ENCODE measurements at places on chromosomes 4 and X.

- peaks cover 6% of the 10 kb centered on the region for H3K4me1 ChIP-seq
- no peak overlapping the region for H3K27ac ChIP-seq
- no peak overlapping the region for H3K4me3 ChIP-seq
- H3K36me3 ChIP-seq: peaks cover 37% of the 10 kb centered on the region
- DNase-seq: no peak
Measured at GRCh38 chr4:71011451-71011850, 18.0 kb downstream of the DCK start.

GRCh38 chr4:181702864-181703495, 540.2 kb upstream of the TENM3 start:
- no peaks in the 10 kb centered on the region for H3K27me3 ChIP-seq
- DNase-seq: no peak
- no peak overlapping the region for H3K27ac ChIP-seq
- H3K36me3 ChIP-seq: no peaks in the 10 kb centered on the region

- H3K27ac ChIP-seq: no peak overlapping the region
- no peaks in the 10 kb centered on the region for H3K4me1 ChIP-seq
- H3K4me3 ChIP-seq: no peak overlapping the region
- no peaks in the 10 kb centered on the region for H3K27me3 ChIP-seq
- no peaks in the 10 kb centered on the region for H3K36me3 ChIP-seq
Measured at GRCh38 chrX:29952016-29952415, 263.3 kb upstream of the MAGEB2 start.

DNA sequence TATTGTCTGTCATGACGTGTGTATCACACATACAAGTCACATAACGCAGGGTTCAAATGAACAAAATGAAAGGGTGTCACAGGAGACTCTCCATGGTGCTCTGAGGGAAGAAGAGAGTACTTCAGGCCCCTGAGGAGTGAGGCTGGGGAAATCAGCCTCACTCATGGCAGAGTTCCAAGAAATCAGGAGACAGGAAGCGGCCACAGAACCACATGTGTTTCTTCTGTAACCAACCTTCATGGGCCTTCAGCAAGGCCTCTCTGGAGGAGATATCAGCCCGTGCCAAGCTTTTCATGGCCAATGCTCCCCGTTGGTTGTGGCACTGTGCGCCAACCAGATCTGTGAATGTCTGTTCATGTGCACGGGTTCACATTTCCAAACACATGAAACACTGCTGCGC, 76.0 kb downstream of the NAT8L start:
- H3K4me1 ChIP-seq: peaks cover 8% of the 10 kb centered on the region
- H3K27ac ChIP-seq: no peak overlapping the region
- DNase-seq: no peak
- H3K4me3 ChIP-seq: no peak overlapping the region

DNA sequence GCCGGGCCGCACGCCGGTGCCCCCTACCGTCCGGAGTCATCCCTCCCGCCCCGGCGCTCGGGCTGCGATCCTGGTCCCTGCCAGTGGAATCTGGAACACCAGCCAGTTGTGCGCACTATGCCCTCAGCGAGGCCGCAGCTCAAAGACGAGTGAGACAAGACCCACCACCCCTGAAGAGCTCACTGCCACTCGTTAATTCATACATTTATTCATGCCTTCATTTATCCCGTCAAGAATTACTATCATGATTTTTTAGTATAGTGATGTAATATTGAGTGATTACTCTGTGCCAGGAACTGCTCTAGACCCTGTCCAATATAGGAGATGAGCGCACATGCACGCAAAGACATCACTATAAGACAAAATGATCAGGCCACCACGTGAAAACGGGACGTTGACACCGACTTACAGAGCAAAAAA, 247 bp upstream of the PPA2 start:
- peak overlapping the region; percentile 98 for H3K27ac ChIP-seq
- no peak for DNase-seq
- H3K4me1 ChIP-seq: peaks cover 4% of the 10 kb centered on the region
- H3K27me3 ChIP-seq: no peaks in the 10 kb centered on the region
- peak overlapping the region; percentile 92 for H3K4me3 ChIP-seq
- H3K36me3 ChIP-seq: no peaks in the 10 kb centered on the region

- DNase-seq: no peak
- no peak overlapping the region for H3K4me3 ChIP-seq
- H3K36me3 ChIP-seq: no peaks in the 10 kb centered on the region
- no peaks in the 10 kb centered on the region for H3K27me3 ChIP-seq
Measured at GRCh38 chr4:43339435-43339834, 446.9 kb downstream of the GRXCR1 start.

- H3K27me3 ChIP-seq: peaks cover 8% of the 10 kb centered on the region
- DNase-seq: no peak
- H3K27ac ChIP-seq: no peak overlapping the region
- no peaks in the 10 kb centered on the region for H3K36me3 ChIP-seq
- no peaks in the 10 kb centered on the region for H3K4me1 ChIP-seq
Measured at GRCh38 chr4:6332042-6332668, 62.5 kb downstream of the WFS1 start.

DNA sequence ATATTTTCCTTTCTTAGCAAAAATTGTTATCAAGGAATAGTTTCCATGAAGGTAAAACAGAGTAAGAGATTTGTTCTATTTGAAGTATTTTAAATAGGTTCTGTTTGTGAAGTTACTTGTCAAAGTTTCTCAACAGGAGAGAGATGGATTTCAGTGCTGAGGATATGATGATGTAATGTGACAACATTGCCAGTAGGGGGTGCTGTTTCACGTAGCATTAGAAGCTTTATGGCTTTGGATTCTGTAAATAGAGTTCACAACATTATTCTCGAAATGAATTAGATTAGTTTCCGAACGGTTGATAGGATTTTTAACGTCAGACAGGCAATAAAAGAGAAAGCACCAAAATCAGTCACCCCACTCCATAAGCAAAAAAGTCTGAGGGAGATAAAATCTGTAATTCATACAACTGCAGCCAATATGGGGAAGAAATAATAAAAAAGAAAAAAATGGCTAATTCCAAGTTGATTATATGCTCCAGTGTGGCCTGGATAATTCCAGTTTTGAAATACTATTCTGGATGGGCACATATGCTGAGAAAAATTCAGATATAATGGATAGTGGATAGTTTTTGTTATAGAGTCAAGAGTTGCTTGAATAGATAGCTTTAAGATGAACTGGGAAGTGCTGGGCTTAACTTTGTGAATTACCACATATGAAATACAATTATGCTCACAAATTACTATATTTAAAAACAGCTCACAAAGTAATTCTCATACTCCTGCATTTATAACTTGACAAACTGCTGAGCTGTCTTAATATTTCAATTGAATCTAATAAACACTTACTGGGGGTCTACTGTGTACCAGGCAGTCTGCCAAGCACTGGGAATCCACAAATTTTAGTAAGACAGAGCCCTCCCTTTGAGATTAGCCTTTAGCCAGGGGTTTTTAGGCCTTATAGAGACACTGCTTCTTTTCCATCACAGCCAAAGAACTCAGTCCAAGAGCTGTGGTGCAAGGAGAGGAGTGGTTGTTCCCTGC, 109.1 kb downstream of the GPAT3 start:
- H3K4me3 ChIP-seq: no peak overlapping the region
- H3K27ac ChIP-seq: no peak overlapping the region
- H3K4me1 ChIP-seq: no peaks in the 10 kb centered on the region
- no peaks in the 10 kb centered on the region for H3K36me3 ChIP-seq

DNA sequence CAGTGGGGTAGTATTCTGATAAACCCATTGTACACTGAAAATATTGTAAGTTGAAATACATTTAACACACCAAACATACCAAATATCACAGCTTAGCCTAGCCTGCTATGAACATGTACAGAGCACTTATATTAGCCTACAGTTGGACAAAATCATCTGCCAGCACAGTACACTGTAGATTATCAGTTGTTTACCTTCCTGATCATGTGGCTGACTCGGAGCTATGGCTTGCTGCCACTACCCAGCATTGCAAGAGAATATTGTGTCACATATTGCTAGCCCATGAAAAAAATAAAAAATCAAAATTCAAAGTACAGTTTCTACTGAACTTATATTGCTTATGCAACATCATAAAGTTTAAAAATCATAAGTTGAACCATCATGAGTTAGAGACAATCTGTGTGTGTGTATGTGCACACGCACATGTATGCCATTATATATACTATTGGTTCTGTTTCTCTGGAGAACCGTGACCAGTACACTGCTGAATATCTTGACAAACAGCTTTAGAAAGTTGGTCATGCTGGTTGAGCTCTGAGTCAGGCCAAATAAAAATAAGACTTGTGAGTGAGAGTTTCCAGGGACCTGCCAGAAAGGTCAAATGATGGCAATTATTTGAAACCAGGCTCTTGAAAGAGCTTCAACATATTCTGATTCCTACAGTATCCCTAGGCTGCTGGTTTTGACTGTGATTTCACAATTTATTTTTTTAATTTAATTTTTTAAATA, 238.5 kb downstream of the PRR32 start:
- no peak for DNase-seq
- no peaks in the 10 kb centered on the region for H3K36me3 ChIP-seq
- no peaks in the 10 kb centered on the region for H3K27me3 ChIP-seq
- no peak overlapping the region for H3K4me3 ChIP-seq
- no peaks in the 10 kb centered on the region for H3K4me1 ChIP-seq

DNA sequence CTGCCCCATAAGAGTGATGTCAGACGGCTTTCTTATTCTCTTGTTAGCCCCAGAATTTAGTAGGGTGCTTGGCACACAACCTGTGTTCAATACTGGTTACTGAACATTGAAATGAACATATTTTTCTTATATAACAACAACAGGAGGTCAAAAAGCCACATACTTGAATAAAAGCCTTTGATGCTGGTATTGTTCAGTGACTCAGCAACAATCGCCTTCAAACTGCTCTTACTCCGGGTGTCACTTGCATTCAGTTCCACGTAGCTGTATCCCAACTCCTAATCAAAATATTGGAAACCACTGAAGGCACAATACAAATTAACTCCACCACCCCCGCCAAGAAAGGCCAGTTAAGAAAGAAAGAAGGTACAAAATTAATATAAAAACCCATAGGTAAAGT, 61.5 kb downstream of the RFC1 start:
- peaks cover 44% of the 10 kb centered on the region for H3K36me3 ChIP-seq
- H3K27me3 ChIP-seq: no peaks in the 10 kb centered on the region
- no peak overlapping the region for H3K27ac ChIP-seq
- no peak for DNase-seq

DNA sequence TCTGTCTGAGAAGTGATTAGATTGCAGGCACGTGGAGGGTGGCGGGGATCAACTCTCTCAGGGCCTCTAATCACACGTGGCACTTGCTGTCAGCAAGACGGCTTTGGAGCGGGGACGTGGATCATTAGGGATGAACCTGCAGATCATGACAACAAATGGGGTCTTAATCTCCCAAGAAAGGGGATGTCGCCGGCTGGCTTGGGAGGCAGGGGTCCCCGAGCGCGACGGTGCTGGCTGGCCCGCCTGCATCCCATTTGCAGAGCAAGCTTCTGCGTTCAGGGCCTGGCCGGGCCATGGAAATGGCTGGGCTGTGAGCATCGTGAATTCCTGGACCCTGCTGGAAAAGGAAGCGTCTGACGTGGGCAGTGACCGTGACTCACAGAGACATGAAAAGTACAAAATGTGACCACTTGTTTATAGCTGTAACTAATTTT, 85.1 kb upstream of the SHOX start:
- H3K4me1 ChIP-seq: no peaks in the 10 kb centered on the region
- no peaks in the 10 kb centered on the region for H3K27me3 ChIP-seq
- H3K4me3 ChIP-seq: no peak overlapping the region
- DNase-seq: no peak
- H3K36me3 ChIP-seq: no peaks in the 10 kb centered on the region

- no peak overlapping the region for H3K4me3 ChIP-seq
- no peaks in the 10 kb centered on the region for H3K4me1 ChIP-seq
- no peak overlapping the region for H3K27ac ChIP-seq
- no peaks in the 10 kb centered on the region for H3K27me3 ChIP-seq
Measured at GRCh38 chrX:97987979-97988378, 1104.3 kb downstream of the RPA4 start.

- H3K36me3 ChIP-seq: no peaks in the 10 kb centered on the region
- H3K27ac ChIP-seq: no peak overlapping the region
- H3K27me3 ChIP-seq: no peaks in the 10 kb centered on the region
- no peak overlapping the region for H3K4me3 ChIP-seq
- DNase-seq: no peak
Measured at GRCh38 chrX:71815121-71815905, 52.2 kb downstream of the CXorf49B start.

DNA sequence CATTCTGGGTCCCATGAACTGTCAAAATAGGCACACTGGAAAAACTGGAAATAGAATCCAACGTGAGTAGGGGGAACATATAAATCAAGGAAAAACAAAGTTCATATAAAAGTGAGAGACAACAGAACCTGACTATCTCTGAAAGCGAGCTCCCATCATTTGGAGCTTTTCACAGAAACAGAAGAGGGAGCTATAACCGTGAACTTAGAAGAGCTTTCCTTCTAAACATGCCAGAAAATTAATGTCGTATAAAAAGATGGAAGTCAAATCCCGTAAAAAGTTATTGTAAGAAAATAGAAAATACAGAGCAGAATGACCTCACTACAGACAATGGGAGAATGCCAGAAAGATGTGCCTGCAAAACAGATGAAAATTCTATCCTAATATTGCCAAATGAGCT, 23.9 kb upstream of the HSD17B10 start:
- no peak overlapping the region for H3K27ac ChIP-seq
- no peak overlapping the region for H3K4me3 ChIP-seq
- H3K36me3 ChIP-seq: no peaks in the 10 kb centered on the region
- no peaks in the 10 kb centered on the region for H3K4me1 ChIP-seq

DNA sequence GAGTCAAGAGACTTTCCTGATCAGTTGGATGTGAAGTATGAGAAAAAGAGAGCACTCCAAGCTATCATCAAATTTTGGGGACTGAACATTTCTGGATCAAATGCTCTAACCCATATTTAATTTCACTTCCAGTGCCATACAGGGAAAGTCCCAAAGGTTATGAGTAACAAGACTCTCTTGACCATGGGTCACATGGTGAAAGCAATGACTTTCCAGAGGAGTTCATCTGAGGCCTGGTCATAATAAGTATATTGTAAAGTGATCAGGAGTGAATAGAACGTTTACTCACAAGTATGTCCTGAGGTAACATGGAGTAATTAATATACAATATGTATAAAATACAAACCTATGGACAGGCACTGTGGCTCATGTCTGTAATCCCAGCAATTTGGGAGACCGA, 40.7 kb upstream of the ARMCX5 start:
- no peak overlapping the region for H3K4me3 ChIP-seq
- no peaks in the 10 kb centered on the region for H3K4me1 ChIP-seq
- DNase-seq: no peak
- no peaks in the 10 kb centered on the region for H3K27me3 ChIP-seq
- H3K27ac ChIP-seq: no peak overlapping the region

DNA sequence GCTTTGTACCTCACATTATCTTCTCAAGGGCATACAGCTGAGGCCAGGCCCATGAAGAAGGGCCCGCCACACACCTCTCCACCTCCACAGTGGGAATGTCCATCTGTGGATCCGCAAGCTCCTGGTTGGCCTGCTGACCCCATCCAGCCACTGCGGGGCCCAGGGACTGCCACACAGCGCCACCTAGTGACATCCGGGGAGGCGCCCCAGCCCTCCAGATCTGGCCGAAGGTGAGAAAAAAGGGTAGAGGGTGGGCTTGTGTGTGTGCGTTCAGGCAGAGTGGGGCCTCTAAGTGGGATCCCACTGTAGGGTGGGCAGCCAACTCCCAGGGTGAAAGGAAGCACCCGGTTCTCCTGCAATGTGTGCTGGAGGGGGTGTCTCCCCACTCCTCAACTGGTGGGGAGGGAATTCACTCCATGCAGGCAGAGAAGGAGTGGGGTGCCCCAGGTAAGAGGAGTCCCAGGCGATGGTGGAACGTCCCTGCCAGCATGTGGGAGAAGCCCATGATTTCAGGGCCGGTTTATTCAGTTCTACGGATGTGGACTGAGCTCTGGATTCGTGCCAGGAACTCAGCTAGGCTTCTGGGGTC, 117.3 kb downstream of the ENPP6 start:
- DNase-seq: peak; percentile 57
- no peak overlapping the region for H3K27ac ChIP-seq
- H3K27me3 ChIP-seq: no peaks in the 10 kb centered on the region
- no peak overlapping the region for H3K4me3 ChIP-seq
- no peaks in the 10 kb centered on the region for H3K36me3 ChIP-seq

Measured in thymus (tissue), 14 donors.